ENCODE measurements at places on chromosomes 1 and 21.

DNA sequence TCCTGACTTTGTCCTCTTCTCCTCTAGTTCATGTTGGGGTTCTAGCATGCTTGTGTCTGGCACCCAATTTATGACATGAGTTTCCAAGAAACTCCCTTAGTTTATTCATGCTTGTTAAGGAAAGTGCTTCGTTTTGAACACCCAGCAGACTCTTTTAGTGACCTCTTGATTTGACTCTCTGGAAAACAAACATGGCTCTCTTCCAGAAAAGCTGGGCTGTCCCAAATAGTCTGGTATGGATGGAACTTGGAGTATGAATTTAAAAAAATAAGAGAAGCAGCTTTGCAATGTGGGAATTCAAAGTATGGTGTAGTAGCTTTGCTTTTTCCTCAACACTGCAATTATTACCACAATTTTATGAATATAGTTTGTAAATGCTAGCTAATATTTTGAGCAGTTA, 143.4 kb upstream of the C8B start:
- no peak for DNase-seq

DNA sequence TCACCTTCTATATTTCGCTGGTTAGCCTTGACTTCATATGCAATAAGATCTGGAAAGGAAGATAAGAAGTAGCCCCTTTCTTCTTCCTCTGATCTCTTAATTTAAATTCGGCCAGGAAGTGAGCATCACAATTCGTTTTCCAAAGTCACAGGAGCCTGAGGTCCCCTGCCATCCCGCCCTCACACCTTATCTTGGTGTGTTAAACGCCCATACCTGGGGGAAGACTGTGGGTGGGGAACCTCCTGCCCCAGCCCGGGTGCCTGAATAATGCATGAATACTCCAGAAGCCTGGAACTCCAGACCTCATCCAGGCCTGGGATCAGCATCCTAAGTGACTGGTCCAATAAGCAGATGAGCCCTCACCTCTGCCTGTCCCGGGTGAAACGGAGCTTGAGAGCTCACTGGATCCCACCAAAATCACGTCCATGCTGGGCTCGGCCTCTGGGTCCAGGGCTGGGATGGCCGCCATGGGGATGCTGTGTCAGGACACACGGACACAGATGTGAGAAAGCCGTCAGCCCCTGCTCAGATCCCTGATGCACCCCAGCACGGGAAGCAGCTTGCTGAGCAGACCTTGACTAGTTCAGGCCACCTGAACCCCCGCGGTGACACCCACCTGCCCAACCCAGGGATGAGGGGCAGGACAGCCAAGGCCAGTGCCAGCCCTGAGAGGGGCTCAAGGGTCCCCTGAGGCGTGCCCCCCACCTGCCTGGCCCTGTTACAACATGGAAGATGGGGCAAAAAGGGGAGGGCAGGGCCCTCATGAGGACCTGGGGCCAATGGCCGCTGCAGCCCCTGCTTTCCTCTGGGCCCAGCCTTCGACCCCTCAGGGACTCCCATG, 686 bp downstream of the DNMT3L start:
- DNase-seq, result no peak

GRCh38 chr1:30705698-30706097, 17.7 kb downstream of the MATN1 start:
- no peak for DNase-seq

DNA sequence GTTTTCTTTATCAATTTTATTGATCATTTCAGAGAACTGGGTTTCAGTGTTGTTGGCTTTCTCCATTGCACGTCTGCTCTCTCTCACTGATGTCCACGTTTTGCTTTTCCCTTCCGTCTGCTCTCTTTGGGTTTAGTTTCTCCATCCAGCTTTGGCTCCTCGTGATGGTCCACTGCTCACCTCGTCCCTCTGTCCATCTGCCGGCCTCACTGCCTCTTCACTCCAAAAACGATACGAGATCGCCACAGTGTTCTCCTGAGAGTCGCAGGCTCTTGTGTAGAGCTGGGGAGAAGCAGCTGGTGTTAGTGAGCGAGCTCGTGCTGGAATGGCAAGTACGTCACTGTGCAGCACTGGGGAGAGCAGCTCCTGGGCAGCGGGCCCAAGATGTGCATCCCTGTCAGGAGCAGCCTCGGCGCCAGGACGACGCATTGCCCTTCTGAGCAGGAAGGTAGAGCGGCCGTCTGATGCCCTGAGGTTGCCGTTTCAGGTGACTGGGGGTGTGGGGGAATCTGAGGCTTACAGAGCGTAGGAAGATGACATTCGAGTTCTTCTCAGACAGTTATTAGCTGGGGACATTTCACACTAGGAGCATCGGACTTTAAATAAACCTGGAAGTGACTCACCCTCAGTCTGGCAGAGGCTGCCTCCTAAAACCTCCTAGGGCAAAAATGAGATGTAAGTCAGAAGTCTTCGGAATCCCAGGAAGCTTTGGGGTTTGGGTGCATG, 31.4 kb upstream of the PCBP3 start:
- no peak for DNase-seq

- DNase-seq, result no peak
Measured at GRCh38 chr1:223706077-223706973, 6.0 kb upstream of the CAPN2 start.
